Neural progenitor cell (in vitro differentiated cells): ENCODE measurements at places on chromosomes 16 and 17.

DNA sequence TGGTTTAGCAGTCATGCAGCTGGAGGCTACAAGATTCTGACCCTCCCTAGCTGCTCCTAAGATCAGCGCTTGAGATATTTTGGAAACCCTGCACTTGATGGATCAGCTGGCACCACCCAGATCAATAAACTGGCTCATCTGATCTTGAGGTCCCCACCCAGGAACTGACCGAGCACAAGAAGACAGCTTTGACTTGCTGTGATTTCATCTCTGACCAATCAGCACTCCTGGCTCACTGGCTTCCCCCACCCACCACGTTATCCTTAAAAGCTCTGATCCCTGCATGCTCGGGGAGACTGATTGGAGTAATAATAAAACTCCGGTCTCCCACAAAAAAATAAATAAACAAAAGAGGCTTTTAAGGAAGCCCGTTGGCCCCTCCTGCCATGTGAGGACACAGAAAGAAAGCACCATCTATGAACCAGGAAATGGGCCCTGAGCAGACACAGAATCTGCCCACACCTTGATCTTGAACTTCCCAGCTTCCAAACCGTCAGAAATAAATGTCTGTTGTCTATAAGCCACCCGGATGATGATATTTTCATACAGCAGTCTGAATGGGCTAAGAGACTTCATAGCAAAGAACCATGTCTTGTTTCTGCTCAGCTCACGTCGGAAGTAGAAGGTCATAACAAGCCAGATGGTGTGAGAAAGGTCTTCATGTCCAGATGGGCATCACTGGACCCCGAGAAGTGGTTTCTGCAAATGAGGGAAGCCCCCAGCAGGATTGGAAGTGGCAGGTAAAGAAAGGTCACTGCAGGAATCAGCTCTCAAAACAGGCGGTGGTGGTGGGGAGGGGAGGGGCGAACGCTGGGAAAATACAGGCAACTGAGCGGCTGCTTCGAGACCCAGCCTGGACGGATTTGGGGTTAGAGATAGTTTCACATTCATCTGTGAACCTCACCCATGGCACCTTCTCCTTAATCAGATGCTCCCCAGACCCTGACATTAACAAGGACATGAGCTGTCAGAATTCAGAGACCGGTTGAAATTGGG is 19.8 kb upstream of the RPH3AL start:
- DNase-seq, result no peak

DNA sequence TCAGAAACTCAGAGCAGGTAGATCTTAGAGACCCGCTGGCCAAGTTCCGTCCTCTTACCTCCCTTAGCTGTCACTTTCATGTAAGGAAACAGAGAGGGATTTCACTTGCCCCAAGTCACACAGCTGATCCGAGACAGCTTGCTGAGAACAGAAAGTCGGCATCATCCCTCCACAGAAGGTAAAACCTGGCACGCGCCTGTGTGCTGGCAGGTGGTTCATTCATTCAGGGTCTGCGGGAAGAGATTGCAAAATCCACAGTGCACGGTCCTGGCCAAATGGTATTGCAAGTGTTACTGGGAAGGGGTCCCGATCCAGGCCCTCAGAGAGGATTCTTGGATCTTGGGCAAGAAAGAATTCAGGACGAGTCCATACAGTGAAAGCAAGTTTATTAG is 139.4 kb upstream of the RPH3AL start:
- DNase-seq, result no peak

DNA sequence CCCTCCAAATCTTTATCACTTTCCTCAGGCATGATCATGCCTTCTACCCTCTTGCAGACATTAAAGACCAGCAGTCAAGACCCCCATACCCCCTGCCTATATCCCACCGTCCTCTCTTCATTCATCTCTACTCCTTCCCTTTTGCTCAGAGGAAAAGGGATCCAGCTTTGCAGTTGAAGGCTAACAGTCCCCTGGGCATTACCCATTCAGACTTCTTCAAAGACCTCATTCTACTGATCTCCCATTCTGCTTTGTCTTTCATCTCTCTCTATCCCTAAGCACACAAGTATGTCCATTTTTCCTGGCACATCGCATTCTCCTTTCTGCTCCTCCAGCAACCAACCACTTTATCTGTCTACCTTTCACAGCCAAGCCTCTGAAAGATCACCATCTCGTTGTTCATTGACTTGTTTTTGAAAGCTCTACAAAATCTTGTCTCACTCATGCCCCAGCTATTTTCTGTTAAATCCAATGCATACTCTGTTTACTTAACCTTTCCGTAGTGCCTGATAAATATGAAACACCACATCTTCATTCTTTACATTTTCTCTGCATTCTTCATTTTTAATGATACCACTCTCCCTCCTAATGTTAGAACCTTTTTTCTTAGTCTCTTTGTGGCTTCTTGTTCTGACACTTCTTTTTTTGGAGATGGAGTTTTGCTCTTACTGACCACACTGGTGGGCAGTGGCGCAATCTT is 14.1 kb upstream of the LCMT1 start:
- DNase-seq, result no peak

DNA sequence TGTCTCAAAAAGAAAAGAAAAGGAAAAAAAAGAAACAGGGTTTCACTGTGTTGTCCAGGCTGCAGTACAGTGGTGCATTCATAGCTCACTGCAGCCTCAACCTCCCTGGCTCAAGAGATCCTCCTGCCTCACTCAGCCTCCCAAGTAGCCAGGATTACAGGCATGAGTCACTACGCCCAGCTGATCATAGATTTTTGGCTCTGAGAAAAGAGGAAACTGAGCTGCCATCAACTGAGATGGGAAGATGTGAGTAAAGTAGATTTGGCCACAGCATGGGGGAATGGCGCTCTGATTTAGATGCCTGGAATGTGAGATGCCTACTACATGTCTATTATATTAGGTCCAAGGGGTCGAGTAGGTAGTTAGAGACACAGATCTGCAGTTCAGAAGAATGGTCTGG is 5.9 kb upstream of the NAGS start:
- DNase-seq, result no peak

DNA sequence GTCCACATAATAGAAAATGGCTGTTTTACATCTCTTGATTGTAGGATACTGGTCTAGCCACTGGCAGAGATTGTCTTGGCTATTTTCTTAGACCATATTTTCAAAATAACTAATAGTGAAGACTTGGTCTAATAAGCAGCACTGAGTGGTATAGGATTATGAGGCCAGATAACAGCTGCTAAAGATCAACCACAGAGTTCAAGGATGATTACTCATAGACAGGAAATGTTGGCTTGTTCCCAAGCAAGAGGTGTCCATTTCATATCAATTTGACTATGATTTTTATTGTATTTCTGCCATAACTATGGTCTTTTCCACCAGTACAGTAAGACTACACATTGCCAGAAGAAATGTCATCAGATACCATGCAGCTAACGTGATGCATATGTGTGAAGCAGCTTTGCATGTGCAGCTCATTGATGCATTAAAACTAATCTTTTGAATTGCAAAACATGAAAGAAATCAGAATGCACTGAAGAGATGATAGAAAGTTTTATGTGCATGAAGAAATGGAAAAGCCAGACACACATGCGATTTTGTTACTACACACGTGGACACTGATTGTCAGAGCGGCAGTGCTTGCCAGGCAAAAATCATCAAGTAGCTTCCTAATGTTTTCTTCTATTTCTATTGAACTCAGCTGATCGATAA is 693.3 kb downstream of the CDH11 start:
- DNase-seq, result no peak

DNA sequence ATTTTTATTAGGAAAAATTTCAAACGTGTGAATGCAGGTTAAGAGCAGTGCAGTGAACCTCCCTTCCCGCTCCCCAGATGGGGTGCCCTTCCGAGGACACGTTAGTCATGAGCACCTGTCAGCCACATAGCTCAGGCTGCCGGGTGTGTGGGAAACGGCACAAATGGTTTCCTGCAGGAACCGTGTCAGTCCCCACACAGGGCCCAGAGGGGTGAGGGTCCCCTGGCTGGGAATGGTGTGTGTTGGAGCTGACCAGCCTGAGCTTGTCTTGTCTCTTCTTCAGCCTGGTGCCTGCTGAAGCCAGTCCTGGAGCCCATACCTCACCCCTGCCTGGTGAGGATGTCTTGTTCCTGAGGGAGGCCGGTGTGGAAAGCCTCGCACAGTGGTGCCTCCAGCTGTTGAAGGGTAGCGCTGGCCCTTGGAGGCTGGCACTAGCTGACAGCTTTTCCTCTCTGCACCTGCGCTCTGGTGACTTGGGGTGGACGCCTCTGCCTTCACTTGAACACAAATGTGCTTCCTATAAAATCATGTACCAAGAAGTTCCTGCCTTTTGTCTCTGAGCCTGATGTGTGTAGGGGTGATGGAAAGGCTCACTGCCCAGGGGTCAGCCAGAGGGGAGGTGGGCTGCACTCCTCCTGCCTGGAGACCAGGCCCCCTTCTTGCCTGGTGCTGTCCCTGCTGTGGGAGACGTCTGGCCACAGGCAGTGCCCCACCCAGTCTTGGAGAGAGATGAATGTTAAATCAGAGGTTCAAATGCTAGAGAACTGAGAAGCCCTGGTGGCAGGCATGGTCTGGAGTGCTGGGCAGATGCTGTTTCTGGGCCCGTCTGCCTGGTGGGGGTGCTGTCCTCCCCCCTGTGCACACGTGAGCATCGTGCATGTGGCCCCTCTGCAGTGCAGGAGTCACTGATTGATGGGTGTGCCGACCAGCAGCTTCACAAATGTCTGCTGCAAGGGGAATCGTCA is 102.6 kb upstream of the ZNF750 start:
- no peak for DNase-seq

DNA sequence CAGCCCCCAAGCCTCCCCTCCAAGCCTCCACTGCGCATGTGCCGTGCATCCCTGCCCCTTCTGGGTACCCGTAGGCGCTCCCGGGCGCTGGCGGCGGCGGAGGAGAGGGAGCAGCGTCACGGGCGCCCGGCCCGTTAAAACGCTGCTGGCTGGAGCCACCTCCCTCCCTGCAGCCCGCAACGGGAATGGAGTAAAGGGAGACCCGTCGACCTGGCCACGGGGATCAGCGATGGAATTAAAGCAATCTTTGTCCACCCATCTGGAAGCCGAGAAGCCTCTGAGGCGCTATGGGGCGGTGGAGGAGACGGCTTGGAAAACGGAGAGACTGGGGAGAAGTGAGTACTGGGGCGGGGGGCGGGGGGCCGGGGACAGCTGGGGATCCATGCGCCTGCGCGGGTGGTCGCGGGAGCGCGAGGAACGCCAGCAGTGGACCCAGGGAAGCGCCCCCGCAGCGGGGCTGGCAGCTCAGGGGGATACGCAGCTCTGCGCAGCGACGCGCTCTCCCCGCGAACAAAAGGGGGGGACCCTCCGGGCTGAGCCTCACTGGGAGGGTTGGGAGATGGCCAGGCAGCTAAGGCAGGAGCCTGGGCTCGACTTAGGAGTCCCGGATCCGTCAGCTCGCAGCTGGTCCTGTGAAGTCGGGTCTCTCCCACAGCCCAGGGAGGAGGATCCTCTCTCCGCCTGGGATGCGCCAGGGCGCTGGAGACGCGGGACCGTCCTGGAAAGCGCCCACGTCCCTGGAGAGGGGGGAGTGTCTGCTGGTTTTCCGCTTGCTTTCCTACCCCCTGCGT is at the start of gene BMERB1:
Gene BMERB1 (plus strand): TSS at position 164 of the 791 bp plus-strand sequence. CDS start 66 bp downstream, at position 230.
- peak; percentile 92 for DNase-seq

- no peak for DNase-seq
These were observed 5.8 kb upstream of the ABCA9 start for GRCh38 chr17:69066482-69066881.

DNA sequence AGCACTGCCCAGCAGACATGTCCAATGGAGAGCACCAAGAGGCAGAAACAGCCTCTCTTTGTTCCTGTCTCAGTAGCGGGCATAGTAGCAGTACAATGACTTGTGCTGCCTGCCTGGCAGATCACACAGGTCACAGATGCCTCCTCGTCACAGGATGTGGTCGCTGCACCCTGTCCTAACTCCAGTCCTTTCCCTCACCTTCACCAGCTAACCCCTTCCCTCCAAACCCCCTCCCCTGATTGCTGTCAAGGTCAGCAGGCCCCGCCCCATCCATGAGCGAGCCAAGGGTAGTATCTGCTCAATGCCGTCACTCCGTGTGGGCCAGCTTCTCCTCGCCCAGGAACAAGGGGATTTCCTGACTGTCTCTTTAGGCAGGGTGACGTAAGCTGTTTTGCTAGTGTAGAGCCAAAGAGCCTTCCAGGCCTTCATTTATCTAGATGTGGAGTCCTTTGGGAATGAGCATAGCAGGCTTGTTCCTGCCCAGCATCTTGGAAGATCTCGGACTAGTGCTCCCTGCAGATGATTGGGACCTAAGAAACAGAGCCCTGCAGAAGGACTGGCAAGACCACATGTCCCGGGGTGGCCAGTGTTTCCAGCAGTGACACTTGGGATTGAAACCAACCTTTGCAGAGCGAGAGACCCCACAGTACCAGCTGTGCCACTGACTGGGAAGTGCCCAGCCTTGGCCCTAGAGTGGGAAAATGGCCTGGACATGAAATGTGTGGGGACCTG is 75.9 kb upstream of the TNRC6C start:
- no peak for DNase-seq

DNA sequence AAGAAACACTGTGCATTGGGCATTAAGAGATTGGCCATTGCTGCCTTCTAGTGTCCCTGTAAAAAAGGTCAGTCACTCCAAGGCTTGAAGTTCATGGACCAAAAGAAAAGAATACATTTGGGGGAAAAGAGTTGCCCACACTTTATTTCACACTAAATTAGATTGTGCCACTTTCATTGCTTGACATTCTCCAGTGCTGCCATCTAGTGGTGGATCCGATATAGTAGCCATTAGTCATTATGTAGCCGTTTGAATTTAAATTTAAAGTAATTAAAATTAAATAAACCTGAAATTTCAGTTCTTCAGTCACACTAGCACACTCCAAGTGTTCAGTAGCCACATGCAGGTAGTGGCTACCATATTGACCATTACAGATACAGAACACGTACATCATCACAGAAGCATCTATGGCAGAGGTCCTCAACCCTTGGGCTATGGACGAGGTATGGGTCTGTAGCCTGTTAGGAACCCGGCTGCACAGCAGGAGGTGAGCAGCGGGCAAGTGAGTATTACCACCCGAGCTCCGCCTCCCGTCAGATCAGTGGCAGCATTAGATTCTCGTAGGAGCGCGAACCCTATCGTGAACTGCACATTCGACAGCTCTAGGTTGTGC is 21.9 kb upstream of the CDH5 start:
- peak; percentile 73 for DNase-seq

- DNase-seq, result no peak
These were observed 10.3 kb downstream of the MRPL27 start for GRCh38 chr17:50362661-50363060.

DNA sequence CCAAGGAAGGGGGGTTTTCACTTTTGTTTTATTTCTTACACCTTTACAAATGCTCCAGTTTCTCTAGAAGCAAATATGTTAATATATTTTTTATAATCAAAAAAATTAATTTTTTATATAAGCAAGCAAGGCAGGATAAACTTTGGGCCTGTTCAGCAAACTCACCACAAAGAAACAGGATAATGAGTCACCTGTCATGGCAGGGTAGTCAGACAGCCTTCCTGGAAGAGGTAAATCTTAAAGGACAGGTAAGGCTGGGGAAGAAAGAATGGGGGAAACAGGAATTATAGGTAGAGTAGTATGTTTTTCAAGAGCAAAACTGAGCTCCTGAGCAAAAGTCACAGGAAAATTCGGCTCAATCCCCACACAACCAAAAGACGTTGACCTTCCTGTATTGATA is 186.3 kb upstream of the SOX9 start:
- DNase-seq, result no peak
